ENCODE measurements at places on chromosomes 5 and 9.

GRCh38 chr5:155696362-155696761 is 630.6 kb upstream of the SGCD start:
- no peak for DNase-seq

DNA sequence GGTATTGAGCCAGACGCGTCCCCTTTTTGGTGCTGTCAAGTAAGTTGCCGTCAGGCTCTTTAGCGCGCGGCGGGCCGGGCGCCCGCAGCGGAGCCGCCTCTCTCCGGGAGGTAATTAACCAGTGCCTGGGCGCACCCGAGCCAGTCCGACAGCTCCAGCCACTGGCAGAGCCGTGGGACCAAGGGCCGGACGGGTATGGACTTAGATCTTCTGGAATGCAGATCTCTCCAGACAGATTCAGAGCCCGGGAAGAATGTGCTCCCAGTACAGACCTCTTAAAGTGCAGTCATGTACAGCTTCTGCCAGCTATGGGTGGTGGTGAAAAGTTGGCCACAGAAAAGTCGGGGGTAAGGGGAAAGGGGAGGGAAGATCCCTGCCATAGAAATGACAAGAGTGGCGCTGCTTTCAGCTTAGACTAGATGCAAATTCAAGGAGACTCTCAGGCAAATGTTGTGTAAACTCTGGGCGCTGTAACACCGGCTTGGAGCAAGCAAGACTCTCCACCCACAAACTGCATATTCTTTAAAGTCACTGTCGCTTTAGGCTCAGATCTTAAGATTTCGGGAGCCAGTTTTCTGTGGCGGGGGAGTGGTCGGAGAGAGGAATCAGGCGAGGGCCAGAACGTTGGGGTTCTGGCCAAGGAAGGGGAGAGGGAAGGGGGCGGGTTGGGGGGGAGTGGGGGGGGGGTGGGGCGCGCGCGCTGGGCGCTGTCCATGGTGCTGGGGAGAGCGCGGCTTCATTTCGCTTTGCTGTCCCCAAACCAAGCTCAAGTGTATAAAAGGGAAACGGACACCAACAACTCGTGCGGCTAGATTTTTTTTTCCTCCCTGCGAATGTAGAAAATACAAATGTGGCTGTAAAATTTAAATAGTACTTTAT is 29.2 kb downstream of the NR2F1 start:
- DNase-seq, result no peak

DNA sequence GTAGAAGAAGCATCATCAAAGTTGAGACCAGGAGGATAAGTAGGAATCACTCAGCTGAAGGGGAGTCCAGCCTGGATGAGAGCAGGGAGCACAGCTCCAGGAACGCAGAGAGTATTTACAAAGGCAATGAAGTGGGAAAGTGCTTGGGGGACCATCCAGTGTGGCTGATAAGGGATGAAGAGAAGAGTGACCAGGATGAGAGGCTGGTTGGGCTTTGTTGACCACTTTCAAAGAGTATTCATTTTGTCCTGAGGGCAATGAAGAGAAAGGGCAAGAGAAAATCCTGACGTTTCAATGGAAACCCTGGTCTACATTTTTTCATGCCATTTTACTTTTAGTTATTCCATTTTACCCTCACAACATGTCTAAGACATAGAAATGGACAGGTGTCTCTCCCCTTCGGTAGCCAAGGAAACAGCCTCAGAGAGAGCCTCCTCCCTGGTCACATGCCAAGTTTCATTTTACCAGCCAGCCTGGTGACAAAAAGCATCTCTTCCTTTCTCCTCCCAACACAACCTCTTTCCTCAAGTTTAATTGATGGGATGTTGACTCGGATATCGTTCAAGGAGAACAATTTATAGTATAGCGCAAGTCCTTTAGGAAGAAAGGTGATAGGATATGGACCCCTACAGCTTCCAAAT is 492.7 kb upstream of the CLINT1 start:
- no peak for DNase-seq

GRCh38 chr9:70588999-70589398 is 174.5 kb upstream of the KLF9 start:
- DNase-seq, result no peak

Measured in activated T-cell treated with anti-CD3 and anti-CD28 coated beads for 48 hours (primary cell).